ENCODE measurements at places on chromosomes 7 and 10. TPM values are rescaled to one million over a fixed set of nuclear protein-coding genes. Genes with fewer than 3 reads are reported as not detected.

The ZNF503 gene
- 0.87 TPM for total RNA-seq

The CYP3A4 gene
- total RNA-seq, result not detected

The ZNF487 gene
- total RNA-seq, result 1.5 TPM

The ATP6V0E2 gene
- 13.3 TPM for total RNA-seq

The EPO gene
- not detected for total RNA-seq

The SNCG gene
- total RNA-seq, result 46.2 TPM

The STEAP4 gene
- total RNA-seq, result not detected

The FAM24B gene
- total RNA-seq, result 3.5 TPM

The ORC5 gene
- total RNA-seq, result 19.8 TPM

The CUBN gene
- total RNA-seq, result 4.2 TPM

The VGF gene
- not detected for total RNA-seq
